ENCODE measurements at places on chromosomes 1 and 21. TPM values are rescaled to one million over a fixed set of nuclear protein-coding genes. Genes with fewer than 3 reads are reported as not detected.

RGS1 gene
- 3.5 TPM for polyA plus RNA-seq

AMY2B gene
- 76.8 TPM for polyA plus RNA-seq

LMX1A gene
- not detected for polyA plus RNA-seq

LRRC53 gene
- not detected for polyA plus RNA-seq

ELF3 gene
- polyA plus RNA-seq = 117 TPM

PIGV gene
- 19.6 TPM for polyA plus RNA-seq

CEPT1 gene
- polyA plus RNA-seq = 45.0 TPM

EPHA10 gene
- polyA plus RNA-seq = 0.07 TPM

GRCh38 chr1:117563492-117563875 is 42.4 kb upstream of the TENT5C start:
- DNase-seq = no peak

- no peak for DNase-seq
These were observed 123.0 kb downstream of the PEX14 start for GRCh38 chr1:10597492-10598388.

DNA sequence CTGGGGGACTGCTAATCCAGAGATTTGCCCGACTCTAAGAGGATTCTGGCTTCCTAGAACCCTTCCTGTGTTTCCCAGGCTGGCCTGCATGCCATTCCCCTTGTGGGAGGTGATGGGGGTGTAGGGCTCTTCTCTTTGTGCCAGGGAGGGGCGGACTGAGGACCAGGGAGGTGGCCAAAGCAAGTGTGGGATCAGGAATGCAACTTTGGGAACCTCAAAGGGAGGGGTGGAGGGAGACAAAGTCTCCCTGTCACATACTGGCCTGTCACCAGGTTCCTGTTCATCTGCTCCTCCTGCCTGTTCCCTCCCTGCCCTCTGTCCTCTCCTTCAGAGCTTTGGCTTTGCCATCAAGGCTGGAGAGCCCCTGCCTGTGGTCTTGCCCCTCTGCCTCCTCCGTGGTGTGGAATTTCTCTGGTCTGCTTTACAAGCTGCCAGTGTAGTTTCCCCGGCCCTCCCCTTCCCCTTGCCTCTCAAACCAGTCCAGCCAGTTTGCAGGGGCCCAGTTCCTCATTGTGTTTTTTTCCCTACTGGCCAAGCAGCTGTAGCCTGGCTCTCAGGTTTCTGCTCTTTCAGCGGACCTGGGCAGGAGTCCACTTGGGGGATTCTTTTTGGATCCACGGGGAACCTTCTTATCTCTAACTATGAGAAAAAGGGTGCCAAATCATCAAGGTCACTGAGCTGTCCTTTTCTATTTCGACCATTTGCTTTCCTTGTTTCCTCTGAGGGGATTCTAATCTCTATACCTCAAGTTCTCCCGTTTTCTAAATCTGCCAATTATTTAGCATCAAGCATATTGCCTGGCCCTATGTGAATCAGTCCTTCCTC is 1.8 kb downstream of the CGN start:
- DNase-seq = no peak

GRCh38 chr1:86380257-86380861 is 15.8 kb downstream of the ODF2L start:
- DNase-seq = no peak

DNA sequence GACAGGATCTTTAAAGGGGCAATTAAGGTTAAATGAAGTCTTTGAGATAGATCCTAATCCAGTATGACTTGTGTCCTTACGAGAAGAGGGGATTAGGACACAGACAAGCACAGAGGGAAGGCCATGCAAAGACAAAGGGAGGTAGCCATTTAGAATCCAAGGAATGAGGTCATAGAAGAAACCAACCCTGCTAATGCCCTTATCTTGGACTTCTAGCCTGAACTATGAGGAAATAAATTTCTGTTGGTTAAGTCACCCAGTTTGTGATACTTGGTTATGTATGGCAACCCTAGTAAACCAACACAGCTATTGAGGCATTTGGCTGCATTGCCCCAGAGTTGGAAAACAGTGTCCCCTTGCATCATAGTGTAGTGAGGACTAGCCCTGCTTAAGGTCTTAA is 121.3 kb downstream of the MAST2 start:
- no peak for DNase-seq

DNA sequence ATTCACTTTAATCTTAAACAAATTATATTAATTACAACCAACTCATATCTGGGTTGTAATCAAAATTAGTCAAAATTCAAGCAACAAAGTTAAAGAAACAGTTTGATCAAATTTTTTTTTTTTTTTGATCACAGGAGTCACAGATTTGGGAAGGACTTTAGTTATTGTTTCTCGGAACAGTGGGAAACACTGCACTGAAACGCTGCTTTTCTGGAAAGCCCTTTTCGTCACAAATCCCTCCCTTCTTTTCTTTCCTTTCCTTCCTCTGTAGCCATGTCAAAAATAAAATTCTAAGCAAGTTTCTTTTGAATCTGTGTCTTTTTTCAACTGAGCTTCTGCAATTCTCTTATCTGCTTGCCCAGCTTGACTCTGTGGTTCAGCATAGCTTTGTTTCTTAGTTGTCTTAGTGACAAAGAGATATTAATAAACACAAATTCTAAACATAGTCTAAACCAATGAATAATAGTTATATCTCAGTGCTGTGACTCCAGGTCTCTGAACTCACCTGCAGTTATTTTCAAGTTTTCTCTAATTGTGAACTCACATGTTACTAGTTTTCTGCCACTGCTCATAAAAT is 53.8 kb downstream of the PTGS2 start:
- no peak for DNase-seq

DNA sequence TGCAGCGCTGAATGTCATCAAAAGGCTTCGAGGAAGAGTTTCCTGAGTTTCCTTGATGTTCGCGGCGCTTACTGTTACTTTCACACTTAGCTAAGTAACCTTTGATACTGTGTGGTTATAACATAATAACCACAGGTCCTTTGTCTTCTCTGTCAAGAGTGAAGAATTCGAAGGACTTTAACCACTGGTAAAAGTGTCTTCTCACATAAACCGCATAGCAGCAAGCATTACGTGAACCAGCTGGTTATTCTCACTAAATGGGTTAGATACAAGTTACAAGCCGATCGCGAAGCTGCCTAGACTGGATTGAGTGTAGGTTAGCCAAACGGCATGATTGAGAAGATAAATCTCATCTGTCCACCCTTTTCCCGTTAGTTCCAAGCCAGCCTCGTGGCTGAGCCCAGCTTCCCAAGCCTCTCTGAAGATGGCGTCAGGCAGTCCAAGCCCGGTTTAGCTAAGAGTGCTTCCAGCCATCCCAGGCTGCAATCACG is 18.3 kb upstream of the IFNGR2 start:
- DNase-seq = no peak

- DNase-seq = no peak
These were observed 577.4 kb downstream of the PTBP2 start for GRCh38 chr1:97298966-97299365.

GRCh38 chr1:2193514-2194281 is 874 bp downstream of the FAAP20 start:
- DNase-seq = no peak

GRCh38 chr21:26933448-26933847 is 33.4 kb downstream of the ADAMTS5 start:
- DNase-seq = no peak

DNA sequence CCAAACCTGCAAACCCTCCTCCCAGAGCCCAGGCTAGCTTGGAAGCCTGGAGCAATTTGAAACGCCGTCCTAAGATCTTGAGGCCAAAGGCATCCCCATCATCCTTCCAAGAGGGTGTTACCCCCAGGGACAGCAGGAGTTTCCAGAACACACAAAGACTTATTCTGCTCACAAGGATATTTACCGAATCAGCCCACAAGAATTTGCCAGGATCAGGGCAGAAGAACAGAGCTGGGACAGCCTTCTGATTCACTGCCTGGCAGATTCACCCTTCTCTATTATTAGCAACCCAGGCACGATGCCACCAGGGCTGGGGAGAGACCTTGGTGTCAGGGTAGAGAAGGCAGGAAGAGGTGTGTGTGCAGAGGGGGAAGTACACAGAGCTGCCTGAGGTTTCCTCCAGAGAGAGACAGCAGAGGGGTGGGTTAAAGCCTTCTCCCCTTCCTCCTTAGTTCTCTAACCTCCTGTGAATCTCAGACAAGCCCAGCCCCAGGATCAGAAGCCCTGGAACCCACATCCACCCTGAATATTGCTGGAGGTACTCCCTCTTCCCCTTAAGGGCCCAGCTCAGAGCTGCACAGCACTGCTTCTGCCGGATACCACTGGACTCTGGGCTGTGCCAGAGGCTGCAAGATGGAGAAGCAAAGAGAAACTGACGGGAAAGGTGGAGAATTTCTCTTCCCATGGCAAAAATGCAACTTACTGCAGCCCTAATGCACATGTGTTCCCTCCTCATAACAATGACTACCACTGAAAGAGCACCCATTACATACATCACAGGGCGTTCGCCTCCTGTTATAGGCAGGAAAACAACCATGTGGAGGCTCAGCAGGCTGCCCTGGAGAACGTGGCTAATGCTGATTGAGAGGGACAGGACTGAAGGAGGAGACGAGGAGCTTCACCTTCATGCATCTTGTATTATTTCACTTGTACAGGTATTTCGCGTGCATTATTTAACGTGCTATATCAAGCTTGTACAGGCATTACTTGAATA is 61.8 kb downstream of the ITPKB start:
- DNase-seq = no peak

DNA sequence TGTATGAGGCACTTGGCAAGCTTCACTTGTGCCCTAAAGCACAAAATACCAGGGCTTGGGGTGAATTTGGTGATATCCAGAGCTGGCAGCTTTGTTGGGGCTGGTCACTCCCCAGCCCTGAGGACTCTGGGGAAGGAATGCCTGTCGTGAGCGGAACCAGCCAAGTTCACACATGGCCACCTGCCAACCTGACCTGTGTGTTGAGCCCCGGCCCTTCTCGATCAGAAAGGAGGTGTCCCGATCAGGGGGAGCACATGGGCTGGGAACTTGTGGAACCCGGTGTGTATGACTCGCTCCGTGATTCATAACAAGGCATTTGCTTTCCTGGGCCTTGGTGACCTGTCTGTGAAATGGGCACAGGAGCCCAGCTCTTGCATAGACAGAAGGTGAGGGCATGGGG is 43.1 kb downstream of the AGPAT3 start:
- no peak for DNase-seq

GRCh38 chr1:229059671-229060539 is 211.0 kb upstream of the RAB4A start:
- DNase-seq = no peak

- no peak for DNase-seq
These were observed 2.3 kb downstream of the LYPLA2 start for GRCh38 chr1:23793018-23793781.

GRCh38 chr1:228218513-228219244 is 10.8 kb downstream of the OBSCN start:
- DNase-seq = no peak

- DNase-seq = no peak
These were observed 383.9 kb downstream of the PTBP2 start for GRCh38 chr1:97105531-97105930.

DNA sequence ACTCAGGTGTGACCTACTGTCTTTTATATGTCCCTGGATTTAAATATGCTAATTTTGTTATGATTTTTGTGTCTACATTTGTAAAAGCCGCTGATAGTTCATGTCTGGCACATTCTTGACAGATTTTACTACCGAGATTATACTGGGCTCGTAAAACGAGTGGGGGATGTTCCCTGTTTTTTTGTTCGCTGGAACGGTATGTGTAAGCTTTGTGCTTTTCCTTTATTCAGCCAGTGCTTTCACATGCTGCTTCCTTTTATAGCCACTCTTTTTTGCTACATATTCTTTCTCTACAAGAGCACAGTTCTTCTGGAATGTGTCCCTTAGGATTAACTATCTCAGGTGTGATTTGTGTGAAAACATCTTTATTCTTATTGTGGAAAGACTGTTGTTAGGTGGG is 46.6 kb downstream of the ADARB1 start:
- DNase-seq = no peak

GRCh38 chr1:107976836-107977235 is 11.9 kb upstream of the VAV3 start:
- no peak for DNase-seq

DNA sequence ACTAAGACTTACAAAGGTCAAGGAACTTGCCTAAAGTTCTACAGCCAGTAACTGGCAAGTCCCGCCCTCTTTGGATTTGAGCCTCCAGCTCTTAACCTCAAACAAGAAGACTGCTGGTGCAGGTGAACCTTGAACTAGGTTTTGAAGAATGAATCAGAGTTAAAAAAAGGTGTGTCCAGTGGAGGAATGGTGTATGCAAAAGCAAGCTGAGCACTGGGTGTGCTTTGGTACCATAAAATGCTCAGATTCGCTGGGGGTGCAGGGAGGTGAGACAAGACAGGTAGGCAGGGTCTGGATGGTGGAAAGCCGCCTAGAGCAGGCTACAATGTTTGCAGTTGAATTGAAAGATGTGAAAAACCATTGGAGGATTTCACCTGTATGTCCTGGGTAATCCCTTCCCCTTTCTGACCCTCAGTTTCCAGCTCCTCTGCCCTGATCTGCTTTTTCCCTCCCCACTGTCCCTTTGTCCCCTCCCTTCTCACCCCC is 39.8 kb downstream of the FOXD2 start:
- DNase-seq = no peak

- no peak for DNase-seq
These were observed 5.8 kb upstream of the IL24 start for GRCh38 chr1:206891412-206891811.
